Brain (organoid and tissue), 16 donors: ENCODE measurements at places on chromosomes 12 and 14. TPM values are rescaled to one million over a fixed set of nuclear protein-coding genes. Genes with fewer than 3 reads are reported as not detected.

The ACSS3 gene
- 7.3 TPM for polyA plus RNA-seq

The CLEC2A gene
- not detected for polyA plus RNA-seq

The CRACR2A gene
- 0.36 TPM for polyA plus RNA-seq

The BCL11B gene
- polyA plus RNA-seq, result 1.6 TPM

The PLBD1 gene
- 0.98 TPM for polyA plus RNA-seq

The PTPRQ gene
- not detected for polyA plus RNA-seq

The SPTB gene
- 6.2 TPM for polyA plus RNA-seq

The SOX5 gene
- 2.7 TPM for polyA plus RNA-seq
